SW 1271 (cell line): ENCODE measurements at places on chromosomes 16 and 17.

- DNase-seq: no peak
These were observed 127.8 kb downstream of the HS3ST3B1 start for GRCh38 chr17:14428648-14429029.

DNA sequence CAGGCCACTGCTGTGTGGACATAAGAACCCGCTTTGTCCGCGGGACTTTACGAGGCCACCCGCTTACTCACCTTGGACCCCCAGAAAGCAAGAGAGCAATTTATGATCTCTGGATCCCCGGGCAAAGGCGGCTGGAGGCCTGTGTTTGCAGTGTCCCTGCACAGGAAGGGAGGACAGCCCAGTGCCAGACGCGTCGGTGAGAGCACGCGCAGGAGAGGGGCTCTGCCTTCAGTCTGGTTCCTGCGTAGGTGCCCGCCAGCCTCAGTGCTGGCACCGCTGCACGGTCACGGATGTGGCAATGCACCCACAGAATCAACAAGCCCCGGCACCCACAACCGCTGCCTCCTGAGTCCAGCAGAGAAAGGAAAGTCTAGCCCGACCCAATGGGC is 248.4 kb downstream of the C16orf95 start:
- DNase-seq: no peak

GRCh38 chr16:20844588-20844987 is 38.3 kb downstream of the REXO5 start:
- DNase-seq: no peak

GRCh38 chr17:64728041-64728695 is 66.1 kb upstream of the SMURF2 start:
- DNase-seq: no peak

DNA sequence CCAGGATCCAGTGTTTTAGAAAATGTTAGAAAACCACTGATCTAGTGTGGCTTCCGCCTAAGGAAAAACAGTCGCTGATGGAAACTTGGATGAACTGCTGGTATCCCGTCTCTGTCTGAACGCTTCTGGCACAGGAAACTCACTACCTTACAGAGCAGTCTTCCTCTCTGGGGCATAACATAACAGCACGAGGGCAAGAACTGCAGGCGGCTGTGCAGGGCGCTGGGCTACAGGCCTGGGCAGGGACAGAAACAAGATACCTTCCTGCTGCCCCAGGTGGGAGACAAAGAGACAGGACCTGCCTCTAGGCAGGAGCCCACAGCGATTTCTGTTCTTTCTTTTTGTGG is 10.5 kb downstream of the MXRA7 start:
- DNase-seq: no peak

DNA sequence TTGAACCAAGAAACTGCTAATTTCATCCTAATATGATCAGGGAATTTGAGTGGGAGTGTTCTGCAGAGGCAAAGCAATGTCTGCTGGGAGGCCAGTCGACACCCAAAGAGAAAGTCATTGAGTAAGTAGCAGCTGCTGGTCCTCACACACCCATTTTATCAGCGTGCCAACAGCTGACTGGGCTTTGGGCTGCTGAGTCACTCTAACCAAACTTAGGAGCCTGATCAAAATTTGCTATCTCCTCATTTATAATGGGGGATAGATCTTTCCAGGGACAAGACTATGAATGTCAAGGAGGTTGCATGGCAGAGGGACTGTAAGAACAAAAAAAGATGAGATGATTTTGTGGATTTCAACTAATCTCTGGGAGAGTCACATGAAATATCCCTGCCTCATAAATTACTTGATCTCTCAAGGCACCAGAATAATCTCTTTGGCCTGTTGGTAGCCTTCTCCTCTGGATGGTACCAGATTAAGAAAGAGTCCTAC is 32.9 kb downstream of the CPSF4L start:
- no peak for DNase-seq

- no peak for DNase-seq
These were observed 37.9 kb downstream of the SLFN12L start for GRCh38 chr17:35499548-35499947.
